Cerebellar cortex (tissue), 1 donor: ENCODE measurements at places on chromosomes 3 and 15.

GRCh38 chr3:174986685-174987084, 127.6 kb downstream of the NAALADL2 start:
- no peak for DNase-seq

DNA sequence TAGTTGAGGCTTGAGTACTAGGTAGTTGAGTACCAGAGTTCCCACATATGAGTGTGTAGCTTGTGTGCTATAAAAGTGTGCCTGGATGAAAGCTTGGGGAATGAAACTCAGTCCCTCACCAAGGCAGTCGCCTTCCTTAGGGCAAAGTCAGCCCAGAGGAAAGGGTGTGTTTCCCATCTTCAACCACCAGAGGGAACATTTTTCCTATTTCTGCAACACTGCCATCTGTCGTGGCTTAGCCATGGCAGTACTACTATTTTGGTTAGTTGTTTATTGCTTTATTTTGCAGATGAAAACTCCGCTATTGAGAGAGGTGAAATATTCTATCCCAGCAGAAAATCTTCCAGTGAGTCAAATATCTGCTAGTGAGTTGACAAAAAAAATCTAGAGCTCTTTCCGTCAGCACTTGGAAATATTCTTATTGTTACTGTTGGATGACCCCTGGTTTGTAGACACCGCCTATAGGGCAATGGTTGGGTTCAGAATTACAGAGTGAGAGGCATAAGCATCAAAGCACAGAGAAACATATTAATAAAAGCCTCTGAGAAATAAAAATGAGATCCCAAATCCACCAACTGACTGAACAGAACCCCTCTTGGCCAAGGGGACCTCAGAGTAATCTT, 239.9 kb downstream of the CPNE4 start:
- DNase-seq, result peak; percentile 33

DNA sequence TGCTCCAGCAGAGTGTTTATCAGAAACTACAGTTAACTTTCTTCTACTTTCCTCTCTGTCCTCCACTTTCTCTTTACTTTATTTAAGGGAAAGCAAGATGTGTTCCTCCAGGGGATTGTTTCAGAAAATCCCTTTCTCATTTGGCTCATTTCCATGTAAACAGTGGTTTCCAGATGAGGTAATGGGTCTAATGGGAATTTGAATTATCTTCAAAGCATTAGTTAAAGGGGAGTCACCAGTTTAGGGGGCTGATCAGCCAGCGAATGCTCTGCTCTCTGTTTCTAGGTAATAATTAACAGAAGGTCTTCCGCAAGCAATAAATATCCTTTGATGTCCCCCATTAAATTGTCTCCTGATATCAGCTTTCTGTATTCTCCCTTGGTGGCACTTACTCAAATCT, 30.4 kb upstream of the ZNF639 start:
- no peak for DNase-seq

DNA sequence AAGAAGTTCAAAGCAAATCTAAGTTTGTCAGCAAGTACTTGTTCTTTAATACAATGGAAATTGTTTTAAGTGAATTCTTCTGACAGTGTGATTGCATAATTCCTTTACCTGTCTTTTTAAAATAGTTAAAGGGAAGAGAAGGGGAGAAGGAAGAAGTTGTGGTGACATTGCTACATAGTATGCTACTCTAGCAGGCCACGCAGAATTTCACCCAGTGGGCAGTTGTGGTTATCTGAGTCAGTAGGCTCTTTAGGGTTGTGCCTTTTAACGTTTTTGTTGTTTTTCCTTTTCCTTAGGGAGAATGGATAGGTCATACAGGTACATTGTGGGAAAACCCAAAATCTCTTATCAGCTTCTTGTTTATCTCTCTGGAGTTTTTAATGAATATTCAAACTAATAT, 40.4 kb downstream of the KIF15 start:
- no peak for DNase-seq

DNA sequence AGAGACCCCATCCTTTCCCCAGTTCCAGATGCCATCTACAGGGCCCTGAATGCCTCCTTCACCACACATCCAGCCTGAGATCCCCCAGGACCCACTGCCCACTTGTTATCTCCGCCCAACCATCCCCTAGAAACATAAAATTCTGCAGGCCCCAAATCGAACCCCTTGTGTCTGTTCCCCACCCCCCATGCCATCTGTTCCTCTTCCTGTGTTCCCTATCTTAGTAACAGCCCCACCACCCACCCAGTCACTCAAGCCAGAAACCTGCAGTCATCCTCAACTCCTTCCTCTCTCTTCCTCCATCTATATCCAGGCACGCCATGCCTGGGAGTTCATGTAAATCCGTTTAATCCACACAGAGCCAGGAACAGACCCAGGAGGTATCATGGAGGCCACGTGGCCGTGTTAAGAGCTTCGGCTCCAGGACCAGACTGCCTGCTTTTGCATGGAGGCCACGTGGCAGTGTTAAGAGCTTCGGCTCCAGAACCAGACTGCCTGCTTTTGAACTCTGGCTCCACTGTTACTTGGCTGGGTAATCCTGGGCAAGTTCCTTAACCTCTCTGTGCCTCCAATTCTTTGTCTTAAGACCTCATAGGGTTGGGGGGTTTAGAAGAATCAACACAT, 4.8 kb downstream of the CSRNP1 start:
- DNase-seq, result peak; percentile 22

DNA sequence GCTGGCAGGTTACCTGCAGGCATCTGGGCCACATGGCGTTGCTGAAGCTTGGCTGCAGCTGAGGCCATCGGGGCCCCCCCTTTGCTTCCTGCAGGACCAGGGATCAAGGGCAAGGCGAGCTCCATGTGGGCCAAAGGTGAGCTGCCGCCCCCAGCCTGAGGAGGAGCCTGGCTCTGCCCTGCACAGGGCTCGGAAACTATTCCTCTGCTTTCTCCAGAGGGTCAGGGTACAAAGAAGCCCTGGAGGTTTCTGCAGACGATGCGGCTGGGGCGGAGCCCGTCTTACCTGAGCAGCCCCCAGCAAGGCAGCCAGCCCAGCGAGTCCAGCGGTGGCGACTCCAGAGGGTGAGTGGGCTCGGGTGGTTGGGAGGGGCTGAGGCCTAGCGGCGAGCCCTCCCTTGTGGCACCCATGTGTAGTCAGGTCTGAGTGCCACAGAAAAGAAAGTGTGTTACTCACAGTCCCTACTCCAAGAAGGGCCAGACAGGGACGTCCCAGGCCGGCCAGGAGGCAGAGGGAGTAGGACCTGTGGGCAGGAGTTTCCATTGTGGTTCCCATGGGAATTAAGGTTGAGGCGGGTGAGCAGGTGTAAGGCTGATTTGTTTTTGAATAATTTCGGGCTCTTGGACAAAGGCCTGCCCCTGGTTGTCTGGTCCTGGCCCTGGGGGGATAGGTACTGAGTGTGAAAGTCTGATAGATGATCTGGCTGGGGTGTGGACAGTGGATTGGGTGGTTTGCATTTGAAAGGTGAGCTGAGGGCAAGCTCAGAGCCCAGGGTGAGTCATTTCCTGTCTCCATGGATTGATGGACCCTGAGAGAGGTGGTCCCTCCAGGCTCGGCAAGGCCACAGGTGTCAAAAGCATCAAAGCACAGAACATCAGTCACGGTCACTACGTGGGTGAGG, 25.4 kb downstream of the CFAP100 start:
- DNase-seq, result no peak

DNA sequence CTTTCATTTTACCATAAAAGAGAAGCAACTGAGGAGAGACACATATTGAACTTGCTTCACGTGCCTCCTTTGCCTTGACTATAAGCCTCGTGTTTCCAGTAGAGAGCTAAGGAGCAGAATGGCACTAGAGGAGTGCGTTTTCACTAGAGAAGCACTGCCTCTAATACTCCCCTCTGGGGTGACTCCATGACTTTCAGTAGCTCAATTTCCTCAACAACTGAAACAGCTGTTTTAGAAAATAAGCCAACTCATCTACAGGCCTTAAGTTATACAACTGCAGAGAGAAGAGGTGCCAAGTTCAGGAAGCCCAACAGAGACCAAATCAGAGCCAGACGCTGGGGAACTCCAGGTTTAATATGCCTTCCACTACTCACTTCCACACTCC, 1.9 kb downstream of the UBP1 start:
- DNase-seq, result no peak

GRCh38 chr3:151743855-151744254, 10.1 kb downstream of the AADACL2 start:
- no peak for DNase-seq

DNA sequence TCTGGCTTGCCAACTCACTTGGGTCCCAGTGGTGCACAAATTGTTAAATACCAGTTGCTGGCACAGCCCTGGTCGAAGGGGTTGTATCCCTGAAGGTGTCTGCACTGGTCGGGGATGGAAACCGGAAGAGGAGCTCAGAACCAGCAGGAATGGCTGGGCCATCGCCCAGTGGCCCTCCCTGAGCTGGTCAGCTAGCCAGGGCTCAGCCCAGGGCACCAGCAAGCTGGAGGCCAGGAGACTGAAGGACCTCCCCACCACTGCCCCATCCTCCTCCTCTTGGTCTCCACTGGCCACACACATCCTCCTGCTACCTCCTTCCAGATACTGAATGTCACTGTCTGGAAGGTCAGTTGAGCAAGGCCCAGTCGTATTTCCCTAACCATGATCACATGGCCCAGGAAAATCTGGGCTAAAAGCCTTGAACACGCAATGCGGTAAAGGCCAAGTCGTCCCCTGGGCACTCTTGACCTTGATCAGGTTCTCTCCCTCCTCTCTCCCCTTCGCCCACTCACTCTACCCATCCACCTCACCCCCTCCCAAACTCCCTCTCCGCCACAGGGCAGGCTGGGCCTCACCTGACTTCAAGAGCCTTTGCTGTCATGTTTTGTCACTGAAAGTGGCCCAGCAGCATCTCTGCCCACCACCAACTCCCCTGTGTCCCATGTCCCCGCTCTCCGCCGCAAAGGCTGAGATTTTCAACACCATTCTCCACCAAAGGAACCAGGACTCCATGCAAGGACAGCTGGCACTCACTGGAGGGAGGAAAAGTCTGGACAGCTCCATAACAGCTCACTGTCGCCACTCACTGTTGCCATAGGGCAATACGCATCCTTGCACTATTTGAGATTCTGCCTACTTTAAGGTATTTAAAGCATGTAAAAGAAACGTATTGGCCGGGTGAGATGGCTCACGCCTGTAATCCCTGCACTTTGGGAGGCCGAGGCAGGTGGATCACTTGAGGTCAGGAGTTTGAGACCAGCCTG, 12.1 kb downstream of the ZDHHC19 start:
- DNase-seq, result no peak

DNA sequence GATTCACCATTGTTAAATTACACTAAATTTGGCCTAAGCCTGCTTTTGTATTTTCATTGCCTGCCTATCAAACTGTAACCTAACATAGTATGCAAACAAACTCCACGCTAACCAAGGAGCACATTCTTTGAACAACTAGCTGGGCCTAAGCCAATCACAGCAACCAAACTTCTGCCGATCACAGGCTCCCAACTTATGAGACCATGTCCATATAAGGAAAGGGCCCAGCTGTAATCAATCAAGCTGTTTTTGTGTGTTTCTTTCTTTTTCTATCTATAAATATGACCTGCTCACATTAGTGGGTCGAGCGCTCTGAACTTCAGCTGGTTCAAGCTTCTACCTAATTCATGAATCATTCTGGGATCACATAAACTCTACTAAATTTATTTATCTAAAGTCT, 473.6 kb downstream of the SI start:
- no peak for DNase-seq

DNA sequence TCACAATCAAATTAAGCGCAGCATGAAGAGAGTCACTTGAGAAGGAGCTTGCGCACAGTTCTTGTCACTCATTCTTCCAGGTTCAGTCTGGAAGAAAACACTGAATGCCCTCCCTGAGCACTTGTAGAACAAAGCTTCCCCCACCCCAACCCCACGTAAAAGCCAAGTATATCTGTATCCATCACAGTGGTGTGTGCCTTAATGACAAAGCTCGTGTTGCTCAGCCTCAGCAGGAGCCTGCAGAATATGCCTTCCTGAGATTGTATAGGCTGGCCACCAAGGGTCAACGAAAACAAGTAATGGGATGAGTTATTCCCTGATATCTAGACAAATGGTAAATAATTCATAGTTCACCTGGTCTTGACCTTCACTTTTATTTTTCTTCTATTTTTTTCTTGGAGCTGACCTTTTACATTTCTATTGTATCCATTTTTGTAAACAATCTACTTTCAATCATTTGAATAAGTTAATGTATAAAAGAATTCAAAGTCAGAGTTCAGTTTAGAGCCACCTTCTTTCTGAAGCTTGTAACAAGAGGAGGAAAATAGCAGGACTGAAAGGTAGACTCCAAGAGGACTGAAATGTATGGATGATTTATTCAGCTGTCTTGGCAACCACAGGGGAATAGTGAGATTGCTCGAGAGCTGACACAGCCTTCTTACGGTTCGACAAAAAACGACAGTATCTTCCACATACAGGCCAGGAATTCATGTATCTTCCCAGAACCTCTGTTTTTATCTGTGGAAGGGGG, 405.5 kb upstream of the TPM1 start:
- no peak for DNase-seq

DNA sequence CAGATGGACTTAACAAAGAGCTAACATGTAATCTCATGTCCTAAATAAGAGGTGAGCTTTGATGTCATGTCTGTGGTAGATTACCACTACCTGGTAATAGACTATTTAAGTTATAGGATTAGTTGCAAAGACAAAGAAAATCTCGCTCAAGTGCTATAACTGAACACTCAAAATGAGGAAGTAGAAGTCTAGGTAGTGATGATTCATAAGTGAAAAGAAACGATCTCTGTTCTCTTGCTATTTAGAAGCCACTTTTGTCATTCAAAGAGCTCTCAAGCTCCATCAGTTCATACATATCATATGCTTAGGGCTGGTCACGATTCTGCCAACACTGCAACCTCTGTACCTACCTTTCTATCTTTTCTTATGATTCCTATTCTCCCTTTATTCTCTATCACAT, 110.9 kb downstream of the EDEM1 start:
- no peak for DNase-seq

GRCh38 chr3:170448584-170448983, 29.9 kb downstream of the CLDN11 start:
- DNase-seq, result no peak

DNA sequence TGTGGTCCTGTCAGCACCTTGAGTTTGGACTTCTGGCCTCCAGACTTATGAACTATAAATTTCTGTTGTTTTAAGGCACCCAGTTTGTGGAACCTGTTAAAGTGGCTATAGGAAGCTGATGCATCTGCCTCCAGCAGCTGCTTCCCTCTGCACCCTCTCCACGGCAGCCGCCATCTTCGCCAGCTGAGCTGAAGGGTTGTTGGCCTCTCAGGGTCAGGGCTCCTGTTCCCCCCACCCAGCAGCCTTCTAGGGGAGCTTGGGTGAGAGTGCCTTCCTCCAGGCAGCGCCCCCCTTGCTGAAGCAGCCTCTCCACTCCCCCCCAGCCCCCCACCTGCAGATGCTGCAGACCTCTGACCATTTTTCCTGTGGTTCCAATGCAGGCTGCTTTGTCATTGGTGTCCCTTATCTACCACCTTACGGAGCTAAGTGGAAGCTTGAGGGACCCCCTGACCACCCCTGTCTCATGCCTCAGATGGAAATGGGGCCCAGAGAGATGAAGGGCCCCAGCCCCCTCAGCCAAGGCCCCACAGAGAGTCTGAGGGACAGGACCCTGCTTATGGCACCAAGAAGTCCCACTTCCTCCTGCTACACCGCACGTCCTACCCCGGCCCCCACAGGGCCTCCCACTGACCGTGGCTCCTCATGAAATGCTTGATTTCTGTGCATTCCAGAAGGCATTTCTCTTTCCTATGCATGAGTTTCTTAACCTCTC, 61.4 kb upstream of the TLE3 start:
- no peak for DNase-seq

GRCh38 chr3:6571448-6571847, 289.5 kb upstream of the GRM7 start:
- no peak for DNase-seq
